ENCODE measurements at places on chromosomes 3 and 15. TPM values are rescaled to one million over a fixed set of nuclear protein-coding genes. Genes with fewer than 3 reads are reported as not detected.

Gene CLRN1
- not detected for polyA plus RNA-seq

Gene THPO
- polyA plus RNA-seq = 1.8 TPM

Gene LSAMP
- polyA plus RNA-seq = 11.2 TPM

Gene CTDSPL
- polyA plus RNA-seq = 114 TPM

Gene TM4SF18
- 31.6 TPM for polyA plus RNA-seq

Gene MBNL1
- 50.2 TPM for polyA plus RNA-seq

Gene GREM1
- polyA plus RNA-seq = 0.52 TPM

Gene GABRA5
- 0.17 TPM for polyA plus RNA-seq

Gene ADAMTS17
- 2.5 TPM for polyA plus RNA-seq
